ENCODE measurements at places on chromosomes 12 and 14.

DNA sequence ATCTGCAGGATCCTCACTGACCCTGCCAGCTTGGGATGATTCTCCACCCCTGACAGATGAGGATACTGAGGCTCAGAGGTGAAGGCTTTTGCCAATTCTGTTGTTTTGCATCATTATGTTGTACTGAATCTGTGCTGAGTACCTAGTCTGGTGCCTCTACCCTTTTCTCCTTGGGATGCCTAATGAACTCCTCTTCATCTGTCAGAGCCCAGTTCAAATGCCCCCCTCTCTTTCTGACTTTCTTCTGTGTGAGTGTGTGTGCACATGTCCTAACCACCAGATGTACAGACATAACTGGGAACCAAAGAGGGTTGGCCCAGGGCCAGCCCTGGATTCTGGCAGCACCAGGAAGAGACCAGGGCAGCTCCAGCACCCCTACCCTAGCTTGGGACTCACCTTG is 22.8 kb downstream of the FOXN4 start:
- no peak for DNase-seq

DNA sequence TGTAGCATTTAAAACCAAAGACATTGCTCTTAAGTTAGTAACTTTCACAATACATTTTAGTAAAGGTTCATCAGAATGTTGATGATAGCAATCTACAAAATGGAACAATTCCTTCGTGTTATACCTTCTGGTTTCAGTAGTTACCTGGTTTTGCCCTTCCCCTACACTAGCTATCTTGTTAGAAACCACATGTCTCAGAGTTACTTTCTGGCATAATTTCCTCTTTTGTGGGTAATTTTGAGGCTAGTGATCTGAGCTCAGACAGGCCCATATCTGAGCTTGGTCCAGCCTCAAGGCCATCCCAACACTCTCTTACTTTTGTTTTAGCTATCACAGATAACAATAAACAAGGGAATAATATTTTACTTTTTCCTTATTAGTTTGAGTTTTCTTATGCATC is 196.9 kb downstream of the KITLG start:
- DNase-seq = no peak

- no peak for DNase-seq
Measured at GRCh38 chr12:97756741-97757140, 294.1 kb downstream of the RMST start.

GRCh38 chr12:48182631-48183030 is 813 bp upstream of the CCDC184 start:
- DNase-seq = no peak

GRCh38 chr14:55799508-55800095 is 219.6 kb downstream of the KTN1 start:
- no peak for DNase-seq
